ENCODE measurements at places on chromosomes 6 and 20.

GRCh38 chr6:165728216-165728615 is 65.2 kb upstream of the PDE10A start:
- DNase-seq = no peak

GRCh38 chr6:140050101-140050995 is 675.9 kb upstream of the CITED2 start:
- no peak for DNase-seq

DNA sequence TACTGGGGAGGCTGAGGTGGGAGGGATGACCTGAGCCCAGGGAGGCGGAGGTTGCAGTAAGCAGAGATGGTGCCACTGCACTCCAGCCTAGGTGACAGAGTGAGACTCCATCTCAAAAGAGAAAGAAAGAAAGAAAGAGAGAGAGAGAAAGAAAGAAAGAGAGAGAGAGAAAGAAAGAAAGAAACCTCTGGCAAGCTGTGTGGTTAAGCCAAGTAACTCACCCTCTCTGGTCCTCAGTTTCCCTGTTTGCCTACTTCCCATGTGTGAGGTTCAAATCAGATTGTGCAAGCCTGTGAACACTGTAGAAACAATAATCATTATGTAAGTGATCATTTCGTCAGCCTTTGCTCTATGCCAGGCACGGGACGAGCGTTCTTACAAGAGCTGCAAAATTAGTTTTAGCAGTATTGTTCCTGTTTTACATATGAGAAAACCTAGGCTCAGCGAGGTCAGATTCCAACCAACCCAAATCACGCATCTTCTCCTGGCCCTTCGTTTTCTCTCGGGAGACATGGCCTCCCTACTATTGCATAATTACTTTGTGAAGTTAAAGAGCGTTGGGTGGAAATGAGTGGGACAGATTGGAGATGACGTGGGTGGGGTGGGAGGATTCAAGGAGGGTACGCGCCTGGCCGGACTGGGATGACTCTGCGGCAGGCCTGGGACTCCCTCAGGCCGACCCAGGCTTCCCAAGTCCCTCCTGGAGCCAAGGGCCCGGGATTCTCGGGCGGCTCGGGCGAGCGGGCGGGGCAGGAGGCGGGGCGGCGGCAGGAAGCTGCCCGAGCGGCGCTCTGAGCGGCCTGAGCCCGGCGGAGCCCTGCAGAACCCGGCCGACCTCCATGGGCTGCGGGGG is at the start of gene SNX21:
SNX21 (plus strand) TSS at position 770 of the 853 bp plus-strand sequence. CDS start 121 bp downstream, outside the sequence.
- DNase-seq = peak; percentile 97

- DNase-seq = no peak
Measured at GRCh38 chr6:127272576-127272975, 5.9 kb downstream of the RNF146 start.
